ENCODE measurements at places on chromosomes 5 and 9. TPM values are rescaled to one million over a fixed set of nuclear protein-coding genes. Genes with fewer than 3 reads are reported as not detected.
A peak's percentile ranks its signal among the peaks of the same experiment; 100 is the strongest.

DNA sequence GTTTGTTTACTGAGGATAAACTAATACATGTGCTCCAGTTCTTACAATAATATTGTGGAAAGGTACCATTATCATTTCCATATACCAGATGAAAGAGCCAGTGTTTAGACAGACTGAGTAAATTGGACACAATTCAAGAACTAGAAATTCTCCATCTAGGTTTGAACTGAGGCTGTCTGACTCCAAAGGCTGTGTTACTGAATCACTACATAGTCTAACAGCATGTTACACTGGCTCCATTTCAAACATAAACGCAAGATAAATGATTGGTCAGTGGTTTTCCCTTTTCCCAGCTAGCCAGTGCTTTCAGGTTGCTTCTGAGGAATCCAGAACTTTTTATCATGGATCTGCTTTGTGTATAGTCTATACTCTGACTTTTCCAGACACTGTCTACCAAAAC is 8.1 kb downstream of the SPDL1 start:
- DNase-seq: no peak

GRCh38 chr5:92308679-92309078 is 925.6 kb upstream of the ARRDC3 start:
- no peak for DNase-seq

TEK gene
- not detected for total RNA-seq

GRCh38 chr5:141343242-141343952 is at the start of gene PCDHGA3:
PCDHGA3 (plus strand) TSS chr5:141343829; CDS start chr5:141344034, 205 bp downstream.
- peak; percentile 38 for DNase-seq

DNA sequence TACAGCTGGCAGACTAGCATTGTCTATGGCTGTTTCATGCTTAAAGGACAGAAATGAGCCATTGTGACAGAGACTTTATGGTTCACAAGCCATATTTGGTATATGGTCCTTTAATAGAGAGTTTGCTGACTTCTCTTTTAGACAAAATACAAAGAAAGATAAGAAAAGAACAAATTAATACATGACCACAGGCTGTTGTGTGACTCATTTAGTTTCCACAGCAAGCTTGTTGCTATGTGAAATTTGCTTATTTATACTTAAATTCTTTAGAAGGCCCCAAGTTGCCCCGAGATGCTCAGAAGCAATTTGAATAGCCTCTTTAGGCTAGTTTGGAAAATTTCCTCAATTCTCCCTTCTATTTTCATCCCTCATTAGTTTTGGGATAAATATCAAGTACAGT is 315.3 kb upstream of the RPS23 start:
- no peak for DNase-seq

HAPLN1 gene
- total RNA-seq: not detected

DNA sequence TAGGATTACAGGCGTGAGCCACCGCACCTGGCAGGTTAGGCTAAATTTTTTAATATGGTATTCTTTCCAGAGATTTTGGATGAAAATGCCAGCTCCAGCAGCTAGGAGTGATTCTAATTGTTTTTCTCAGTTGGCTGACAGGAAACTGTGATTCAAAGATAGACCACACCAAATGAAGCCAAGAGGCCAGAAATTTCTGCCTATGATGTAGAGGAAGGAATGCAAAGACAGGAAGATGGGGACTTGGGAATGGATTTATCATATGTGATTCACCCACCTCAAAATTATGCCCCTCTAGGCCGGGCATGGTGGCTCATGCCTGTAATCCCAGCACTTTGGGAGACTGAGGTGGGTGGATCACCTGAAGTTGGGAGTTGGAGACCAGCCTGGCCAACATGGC is 53.3 kb downstream of the UGCG start:
- DNase-seq: no peak

DNA sequence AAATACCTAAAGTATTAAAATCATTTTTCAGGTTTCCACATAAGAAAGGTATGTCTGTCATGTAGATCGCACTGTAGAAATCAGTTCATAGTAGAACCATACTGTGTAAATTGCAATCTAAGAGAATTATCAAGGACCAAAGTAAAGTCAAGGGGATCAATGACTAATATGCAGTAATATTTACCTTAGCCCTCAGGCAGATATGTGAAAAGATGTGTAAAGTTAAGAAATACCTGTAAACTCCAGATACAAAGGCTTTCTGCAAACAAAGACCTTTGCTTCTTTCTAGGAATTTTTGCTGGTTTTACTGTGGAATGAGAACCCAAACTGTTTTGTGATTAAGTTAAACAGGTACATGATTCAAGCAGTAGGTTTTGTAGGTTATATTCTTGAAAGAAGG is 11.6 kb downstream of the POLK start:
- DNase-seq: no peak

DNA sequence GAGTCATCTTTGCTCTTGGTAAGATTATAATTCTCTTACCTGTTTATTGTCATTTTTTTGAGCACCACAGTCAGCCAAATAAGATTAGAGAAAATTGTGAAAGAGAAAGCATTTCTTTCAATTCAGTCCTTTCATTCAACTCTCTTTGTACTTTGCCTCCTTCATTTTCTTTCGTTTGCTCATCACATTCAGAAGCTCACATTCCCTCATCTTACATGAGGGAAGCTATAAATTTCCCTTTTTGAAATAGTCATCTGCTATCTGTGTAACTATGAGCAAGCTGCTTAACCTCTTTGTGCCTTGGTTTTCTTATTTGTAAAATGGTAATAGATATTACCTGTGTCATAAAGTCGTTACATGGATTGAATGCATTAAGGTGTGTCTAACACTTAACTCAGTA is 41.4 kb downstream of the PAM start:
- DNase-seq: no peak

F2RL1 gene
- total RNA-seq: 3.0 TPM

DNA sequence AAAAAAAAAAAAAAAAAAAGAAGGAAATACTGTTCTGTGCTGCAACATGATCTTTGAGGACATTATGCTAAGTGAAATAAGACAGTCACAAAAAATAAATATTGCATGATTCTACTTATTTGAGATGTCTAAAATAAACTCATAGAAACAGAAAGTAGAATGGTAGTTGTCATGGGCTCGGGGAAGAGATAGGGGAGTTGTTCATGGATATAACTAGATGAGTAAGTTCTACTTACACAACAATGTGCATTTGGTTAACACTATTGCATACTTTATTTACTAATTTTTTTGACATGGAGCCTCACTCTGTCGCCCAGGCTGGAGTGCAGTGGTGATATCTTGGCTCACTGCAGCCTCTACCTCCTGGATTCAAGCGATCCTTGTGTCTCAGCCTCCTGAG is 15.2 kb downstream of the MAML1 start:
- no peak for DNase-seq

- DNase-seq: no peak
Observed at GRCh38 chr5:140020601-140021177, 22.4 kb downstream of the NRG2 start.

- DNase-seq: peak; percentile 46
Observed at GRCh38 chr5:94793113-94793815, 174.8 kb downstream of the SLF1 start.

DNA sequence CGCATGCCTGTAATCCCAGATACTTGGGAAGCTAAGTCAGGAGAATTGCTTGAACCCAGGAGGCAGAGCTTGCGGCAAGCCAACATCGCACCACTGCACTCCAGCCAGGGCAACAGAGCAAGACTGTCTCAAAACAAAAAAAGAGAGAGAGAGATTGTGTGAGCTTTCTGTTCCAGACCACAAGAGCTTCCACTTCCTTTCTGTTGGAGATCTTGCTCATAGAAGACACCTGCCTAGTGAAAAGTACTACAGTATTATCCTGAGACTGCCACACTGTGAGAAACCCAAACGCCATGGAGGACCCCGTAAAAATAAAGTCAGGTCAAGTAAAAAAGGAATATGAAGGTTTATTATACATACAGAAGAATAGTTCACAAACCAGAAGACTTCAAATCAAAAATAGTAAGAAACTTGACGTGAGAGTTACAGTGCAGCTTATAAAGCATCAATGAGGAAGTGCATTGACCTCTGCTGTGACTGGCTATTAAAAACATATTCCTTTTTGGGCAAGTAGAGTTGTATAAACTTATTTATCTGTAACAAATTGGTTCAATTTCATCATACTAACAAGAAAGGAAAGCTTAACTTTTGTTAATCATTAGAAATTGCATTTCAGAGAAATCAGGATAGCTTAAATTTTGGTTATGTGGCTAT is 4.3 kb upstream of the EMB start:
- peak; percentile 13 for DNase-seq

GRCh38 chr5:137649228-137649935 is 86.5 kb downstream of the KLHL3 start:
- no peak for DNase-seq
